ENCODE measurements at places on chromosomes 7 and 10.

DNA sequence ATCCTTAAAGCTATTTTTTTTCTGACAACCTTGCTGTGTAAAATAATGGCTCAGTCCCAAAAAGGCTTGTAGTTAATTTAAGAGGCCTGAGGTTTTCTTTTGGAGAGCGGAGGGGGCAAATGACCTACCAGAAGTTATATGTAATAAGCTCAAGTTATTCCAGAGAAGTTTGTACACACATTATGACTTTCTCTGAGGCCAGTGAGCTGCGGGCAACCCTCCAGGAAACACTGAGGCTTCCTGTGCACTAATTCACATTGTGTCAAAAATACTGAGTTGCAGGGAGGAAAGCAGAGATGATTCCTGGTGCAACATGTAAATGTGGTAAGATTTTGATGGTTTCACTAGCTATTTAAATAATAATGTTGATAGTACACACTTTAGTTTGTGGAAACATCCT, 188.6 kb downstream of the DIP2C start:
- DNase-seq = no peak

GRCh38 chr7:99143853-99144672, at the start of gene SMURF1:
SMURF1 (minus strand) TSS chr7:99144108; CDS start chr7:99143780, 328 bp downstream.
- DNase-seq = peak; percentile 52

DNA sequence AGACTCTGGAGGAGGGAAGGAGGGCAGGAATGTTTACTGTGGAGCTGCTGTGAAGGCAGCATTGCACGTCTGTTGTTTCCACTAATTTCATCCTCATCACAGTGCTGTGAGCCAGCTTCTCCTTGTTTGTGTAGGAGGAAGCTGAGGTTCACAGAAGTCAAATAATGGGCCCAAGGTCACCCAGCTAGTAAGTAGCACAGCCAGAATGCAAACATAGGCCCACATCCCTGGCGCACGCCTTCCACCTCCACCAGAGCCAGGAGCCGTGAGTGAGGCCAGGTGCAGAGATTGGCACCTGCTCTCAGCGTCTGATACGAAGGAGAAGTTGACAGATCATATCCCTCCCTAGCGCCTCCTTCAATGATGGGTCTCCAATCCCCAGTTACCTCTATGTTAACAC, 93.6 kb downstream of the HTR5A start:
- DNase-seq = no peak

GRCh38 chr7:100396421-100396982, 23.2 kb downstream of the PILRA start:
- DNase-seq = no peak

DNA sequence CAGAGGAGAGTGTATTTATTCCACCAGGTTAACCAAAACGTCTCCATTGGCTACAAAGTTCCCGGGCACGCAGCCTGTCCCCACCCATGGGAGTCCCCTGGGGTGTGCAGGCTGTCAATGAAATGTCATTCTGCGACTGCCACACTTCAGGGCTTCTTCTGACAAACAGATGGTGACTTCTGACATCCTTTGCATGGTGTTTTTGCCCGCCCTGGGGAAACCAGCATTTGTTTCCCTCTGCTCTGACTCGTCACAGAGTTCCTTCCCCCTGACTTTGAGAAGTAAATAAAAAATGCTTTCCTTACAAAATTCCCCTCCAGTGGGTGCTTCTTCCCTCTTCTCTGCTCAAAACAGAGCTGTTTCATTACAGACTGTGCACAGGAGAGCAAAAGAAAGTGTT, 38.2 kb downstream of the TNS3 start:
- DNase-seq = no peak

DNA sequence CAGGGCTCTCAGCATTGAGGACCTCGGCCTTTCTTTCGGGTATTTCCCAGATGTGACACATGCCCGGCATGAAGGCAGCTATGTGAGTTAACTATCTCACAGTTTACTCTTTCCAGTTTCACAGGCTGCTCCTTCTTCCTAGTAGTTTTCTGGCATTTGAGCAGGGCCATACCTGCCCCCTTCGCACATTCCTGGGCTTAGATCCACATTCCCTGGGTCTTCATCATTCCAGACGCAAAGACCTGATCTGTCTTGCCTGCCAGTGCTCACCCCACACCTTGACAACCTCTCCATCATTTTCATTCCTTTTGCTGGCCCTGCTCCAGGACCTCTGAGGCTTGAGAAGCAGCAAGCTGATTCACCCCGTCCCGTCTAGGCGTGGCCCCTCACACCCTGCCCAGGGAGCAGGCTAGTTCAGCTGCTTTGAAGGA, 227.5 kb downstream of the WDR11 start:
- DNase-seq = no peak

- DNase-seq = no peak
Measured at GRCh38 chr7:43695365-43695764, 34.0 kb downstream of the COA1 start.

DNA sequence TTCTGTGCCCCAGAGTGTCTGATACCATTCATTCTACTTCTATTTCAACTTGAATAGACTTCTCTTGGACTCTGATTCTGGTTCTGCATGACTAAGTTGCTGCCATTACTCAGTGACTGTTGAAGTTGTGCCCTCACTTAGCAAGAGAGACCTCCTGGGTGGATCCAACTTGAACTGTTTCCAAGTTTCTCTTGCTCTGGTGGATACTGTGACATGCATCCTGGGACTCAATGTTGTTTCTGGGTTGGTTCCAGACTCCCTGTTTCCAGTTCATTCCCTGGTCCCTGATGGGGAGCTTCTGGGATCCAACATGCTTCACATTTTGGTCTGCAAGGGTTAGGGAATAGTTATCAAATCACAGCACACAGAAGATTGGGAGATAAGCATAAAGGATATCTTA, 26.2 kb upstream of the PRPF18 start:
- DNase-seq = no peak

GRCh38 chr10:114043532-114044246, at the start of gene ADRB1:
ADRB1 (plus strand) TSS chr10:114043866; CDS start chr10:114044133, 267 bp downstream.
- DNase-seq = no peak

- no peak for DNase-seq
Measured at GRCh38 chr10:11363497-11363896, 248.0 kb downstream of the USP6NL start.

- no peak for DNase-seq
Measured at GRCh38 chr7:68317476-68317875, 1280.8 kb upstream of the AUTS2 start.

DNA sequence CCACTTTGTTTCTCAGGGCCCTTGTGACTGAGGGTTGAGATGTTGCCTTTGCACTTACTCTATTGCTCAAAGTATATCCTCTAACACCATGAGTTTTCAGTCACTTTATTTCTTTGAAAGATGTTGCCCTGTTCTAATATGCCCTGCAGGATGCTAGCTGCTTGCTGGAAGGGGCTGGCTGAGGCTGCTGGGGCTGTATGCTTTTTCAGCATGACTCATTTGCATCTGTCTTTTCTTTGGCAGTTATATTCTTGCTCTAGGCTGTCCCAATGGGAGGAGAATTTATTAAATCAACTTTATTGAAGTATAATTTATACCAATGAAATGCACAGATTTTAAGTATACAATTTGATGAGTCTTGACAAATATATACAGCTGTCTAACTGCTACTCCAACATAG, 157.7 kb downstream of the PLPP4 start:
- no peak for DNase-seq

GRCh38 chr10:88865281-88865876, 13.7 kb upstream of the ANKRD22 start:
- DNase-seq = no peak

DNA sequence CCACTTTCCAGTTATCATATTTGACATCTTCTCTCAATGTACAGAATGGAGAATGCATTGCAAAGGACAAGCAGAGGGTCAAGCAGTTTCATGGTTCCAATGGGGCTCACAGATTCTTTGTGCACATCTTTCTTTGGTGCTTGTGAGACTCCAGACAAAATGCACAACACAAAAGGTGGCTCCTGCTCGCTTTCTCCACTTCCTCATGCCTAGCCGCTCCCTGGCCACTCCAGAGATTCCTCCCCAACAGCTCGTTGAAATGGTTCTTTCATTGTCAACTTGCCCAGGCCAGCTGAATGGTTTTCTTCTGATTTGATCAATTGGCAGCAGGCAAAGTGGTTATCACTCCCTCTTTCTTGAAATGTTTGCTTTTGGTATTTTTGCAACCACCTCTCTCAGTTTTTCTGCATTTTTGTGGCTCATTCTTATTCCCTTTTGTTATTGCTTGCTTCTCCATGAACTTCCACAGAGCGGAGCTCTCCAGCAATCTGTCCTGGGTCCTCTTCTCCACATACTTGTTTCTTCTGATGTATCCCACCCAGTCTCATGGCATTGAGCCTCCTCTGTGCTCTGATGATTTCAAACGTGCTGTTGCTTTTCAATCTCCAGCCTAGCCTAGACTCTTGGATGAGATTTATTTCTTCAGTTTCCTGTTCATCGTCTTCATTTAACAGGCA, 507.8 kb upstream of the MKI67 start:
- no peak for DNase-seq

DNA sequence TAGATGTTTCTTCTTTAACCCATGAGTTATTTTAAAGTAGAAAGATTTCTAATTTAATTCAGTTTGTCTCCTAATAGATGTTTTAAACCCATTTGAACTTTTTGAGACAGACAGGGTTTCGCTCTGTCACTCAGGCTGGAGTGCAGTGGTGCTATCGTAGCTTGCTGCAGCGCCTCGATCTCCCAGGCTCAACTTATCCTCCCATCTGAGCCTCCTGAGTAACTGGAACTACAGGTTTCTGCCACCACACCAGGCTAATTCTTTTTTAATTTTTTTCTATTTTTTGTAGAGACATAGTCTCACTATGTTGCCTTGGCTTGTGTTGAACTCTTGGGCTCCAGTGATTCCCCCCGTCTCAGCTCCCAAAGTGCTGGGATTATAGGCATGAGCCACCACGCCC, 53.0 kb upstream of the RAB18 start:
- DNase-seq = no peak

DNA sequence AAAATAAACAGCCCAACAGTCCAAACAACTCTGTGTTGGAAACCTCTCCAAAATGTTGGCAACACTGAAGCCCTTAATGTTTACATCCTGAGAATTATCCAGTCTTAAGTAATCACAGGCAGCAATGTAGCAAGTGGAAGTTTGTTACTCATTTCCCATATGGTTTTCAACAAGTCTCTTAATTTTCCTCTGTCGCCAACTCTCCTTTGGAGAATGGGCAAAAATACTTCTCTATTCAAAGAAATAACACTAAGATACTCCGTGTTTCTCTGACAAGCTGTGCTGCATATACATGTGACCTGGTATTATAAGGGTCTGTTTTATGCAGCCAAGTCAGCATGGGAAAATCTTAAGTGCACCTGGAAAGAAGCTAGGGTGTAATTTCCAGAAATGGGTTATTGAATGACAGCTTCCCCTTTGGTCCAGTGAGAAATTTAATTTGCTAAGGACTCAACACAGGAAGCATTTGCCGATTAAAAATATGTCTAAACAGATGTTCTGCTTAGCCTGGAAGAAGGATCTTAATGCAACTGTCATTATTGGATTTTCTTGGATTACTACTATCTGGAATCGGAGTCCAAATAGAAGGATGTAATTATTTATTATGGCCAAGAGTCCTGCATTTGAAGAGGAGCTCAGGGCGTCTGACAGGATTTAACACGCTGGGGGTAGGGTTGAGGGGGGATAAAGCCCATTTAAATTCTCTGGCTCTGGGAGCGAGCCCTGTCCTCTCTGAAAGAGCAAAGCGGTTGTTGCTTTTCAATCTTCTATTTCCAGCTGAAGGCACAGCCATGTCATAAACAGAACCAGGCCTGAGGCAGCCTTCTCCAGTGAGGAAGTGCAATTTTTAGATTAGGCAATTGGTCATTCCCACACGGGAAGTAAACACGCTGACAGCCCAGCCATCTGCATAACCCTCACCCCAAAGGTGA, 73.1 kb downstream of the TLL2 start:
- DNase-seq = no peak

GRCh38 chr10:34444223-34445183, 370.6 kb downstream of the PARD3 start:
- DNase-seq = no peak

DNA sequence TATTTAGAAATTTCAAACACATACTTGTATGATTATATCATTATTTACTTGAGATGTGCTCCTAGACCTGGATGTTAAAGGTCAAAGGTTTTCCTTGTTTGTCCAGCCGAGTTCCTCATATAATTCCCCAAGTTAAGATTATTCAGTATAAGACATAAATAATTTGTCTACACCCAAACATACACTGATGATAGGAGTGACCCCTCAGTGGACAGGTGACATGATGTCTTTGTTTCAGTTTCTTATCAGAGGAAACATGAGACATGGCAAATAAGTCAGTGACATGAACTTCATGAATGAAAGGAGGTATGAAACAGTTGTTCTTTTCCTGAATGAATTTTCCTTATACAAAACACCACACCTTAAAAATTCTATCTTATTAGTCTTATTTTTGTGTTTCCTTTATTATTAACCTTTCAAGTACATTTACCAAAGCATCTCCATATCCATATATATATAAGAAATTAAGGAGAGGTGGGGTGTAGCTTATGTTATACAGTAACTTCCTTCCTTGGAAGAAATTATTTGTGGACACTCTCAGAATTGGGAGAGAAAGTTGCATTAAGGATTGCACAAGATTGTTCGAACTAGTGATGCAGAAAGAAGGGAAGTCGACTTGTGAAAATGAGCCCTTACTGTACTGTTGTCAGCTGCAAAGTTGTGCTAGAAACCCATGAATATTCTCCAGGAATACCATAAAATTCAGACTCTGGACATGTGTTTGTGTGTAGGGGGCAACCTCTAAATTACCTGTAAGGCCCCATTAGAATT, 60.5 kb downstream of the POM121L12 start:
- no peak for DNase-seq

GRCh38 chr7:40211276-40212003, 76.6 kb downstream of the SUGCT start:
- no peak for DNase-seq

DNA sequence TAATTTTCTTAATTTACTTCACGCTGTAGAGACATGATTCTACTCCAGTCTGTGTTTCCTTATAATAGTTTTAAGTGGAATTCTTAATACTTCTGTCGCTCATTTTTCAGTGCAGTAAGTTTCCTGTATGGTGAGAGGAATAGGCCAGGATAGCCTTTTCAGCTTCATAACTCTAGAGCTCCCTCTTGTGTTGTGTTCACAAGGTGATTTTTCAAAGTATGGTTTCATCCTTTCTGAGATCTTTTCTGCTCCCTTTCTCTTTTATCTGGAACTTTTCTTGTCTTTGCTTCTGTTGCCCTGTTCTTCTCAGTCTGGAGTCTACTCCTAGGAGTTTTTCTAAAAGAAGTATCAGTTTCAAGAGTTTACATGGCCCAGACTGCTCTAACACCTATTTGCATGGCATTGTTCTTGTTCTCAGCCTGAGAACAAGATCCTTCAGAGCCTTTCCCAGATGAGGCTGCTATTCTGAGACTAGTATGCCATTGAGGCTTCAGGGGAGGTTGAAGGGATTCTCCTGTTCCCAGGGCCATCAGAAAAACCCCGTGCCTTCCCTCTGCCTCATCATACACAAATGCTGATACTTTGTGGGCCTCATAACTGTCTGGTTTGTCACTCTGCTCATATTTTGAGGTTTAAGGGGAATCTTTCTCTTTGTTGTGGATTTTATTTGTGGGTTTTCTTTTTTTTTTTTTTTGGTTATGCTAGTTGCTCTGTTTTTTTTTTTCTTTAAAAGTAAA, 21.8 kb downstream of the NET1 start:
- DNase-seq = no peak

Data from stimulated activated CD8-positive, alpha-beta memory T cell treated with anti-CD3 and anti-CD28 coated beads, Interleukin-15, amount 100 ng/mL, for 24 hours (primary cell).